ENCODE measurements at places on chromosomes 1 and 21.

DNA sequence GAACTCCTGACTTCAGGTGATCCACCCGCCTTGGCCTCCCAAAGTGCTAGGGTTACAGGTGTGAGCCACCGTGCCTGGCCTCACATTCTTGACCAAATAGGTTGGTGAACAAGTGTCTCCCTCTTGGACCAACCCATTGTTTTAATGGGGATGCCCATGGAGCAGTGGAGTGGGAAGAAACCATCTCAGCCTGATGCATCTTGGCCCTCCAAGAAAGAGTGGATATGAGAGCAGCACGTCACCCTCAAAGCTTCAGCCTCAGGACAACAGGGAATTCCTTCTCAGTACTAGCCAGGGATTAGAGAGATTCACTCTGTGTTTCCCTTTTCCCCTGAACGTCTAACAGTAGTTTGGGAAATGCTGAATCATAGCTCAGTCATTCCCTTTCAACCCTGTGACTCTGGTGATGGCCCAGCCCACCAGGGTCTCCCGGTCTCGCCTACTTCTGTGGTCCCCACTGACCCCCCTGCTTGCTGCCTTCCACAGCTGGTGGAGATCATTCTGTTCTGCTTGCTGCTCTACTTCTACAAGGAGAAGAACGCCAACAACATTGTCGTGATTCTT lies 37.4 kb downstream of the NIPAL3 start:
- no peak for DNase-seq

DNA sequence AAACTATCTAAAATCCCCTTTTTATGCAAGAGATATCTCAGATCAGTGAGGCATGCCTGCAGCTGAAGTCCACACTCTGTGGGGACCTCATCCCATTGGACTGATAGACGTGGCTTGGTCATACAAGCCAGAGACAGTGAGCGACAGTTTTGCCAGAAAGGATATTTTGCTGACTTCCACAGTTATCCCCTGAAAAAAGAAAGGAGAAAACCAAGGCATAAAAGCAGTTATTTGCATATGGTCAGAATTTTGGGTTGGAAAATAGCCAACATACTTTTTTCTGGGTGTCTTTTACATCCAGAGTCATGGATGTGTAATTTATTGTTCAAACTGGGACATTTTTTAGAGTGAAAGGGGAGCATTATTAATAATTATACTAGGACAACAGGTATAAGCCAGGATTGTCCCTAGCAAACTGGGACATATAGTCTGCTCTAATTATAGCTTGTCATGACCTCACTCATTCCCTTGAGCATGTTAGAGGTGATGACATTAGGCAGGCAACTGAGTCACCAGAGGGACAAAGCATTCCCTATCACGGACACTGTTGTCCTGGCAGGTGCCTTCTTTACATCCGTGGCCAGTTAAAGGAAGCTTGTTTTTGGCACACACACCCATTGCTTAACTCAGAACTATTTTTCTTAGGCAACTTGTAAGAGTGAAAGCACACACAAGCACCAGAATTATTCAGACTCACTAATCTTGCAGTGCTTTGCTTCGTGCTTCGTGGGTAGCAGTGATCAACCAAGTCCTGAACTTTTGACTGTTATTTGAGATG lies 65.5 kb downstream of the PRRX1 start:
- no peak for DNase-seq

- no peak for DNase-seq
These were observed 135.7 kb upstream of the KRTAP19-8 start for GRCh38 chr21:31173881-31174555.

DNA sequence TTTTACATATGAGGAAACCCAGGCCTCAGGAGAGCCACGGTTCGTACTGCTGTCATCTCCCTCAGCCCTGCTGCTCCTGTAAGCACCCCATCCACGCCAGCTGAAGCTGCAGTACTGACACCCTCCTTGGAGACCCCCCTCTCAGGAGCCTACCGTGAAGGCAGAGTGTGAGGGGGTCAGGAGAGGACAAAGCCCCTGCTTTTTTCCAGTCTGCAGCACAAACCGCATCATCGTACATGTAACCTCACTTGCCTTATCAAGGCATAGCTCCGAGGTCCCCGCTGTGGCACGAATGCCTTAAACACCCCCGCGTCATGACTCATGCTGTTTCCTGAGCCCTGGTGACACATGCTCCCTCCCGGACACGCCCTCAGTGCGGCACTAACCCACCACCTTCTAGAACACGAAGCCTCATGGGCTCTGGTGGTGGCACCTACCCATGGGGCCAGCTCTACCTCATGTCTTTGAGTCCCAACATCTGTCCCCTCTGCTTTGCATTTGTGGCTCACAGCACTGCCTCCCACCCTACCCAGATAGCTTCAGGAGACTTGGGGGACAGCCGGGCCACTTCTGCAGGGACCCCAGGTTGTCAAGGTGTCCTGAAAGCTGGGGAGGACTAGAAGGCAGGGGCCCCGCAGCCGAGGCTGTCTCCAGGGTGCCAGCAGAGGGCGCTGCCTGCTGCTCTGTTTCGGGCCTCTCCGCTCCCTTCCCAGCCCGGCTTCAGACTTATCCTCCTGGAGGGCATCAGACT lies 4.9 kb downstream of the SH3BGRL3 start:
- DNase-seq = peak; percentile 98

DNA sequence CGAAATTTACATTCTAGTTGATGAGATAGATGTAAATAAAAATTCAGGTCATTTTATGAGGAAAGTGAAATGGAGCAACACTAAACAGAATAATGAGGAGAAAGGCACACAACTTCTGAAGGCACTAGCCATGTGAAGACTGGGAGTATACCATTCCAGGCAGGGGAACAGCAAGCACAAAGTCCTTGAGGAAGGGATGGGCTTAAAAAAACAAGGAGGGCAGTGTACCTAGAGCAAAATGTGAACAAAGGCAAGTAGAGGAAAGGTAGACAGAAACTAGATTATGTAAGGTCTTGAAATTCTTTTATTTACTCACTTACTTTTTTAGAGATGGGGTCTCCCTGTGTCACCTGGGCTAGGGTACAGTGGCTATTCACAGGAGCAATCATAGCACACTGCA lies 54.1 kb upstream of the LRIG2 start:
- DNase-seq = no peak

- DNase-seq = no peak
These were observed 109.8 kb upstream of the WARS2 start for GRCh38 chr1:119250299-119250698.

- no peak for DNase-seq
These were observed 1.5 kb upstream of the ETV3L start for GRCh38 chr1:157101149-157101548.

- DNase-seq = no peak
These were observed 16.6 kb downstream of the STX12 start for GRCh38 chr1:27789540-27790041.

DNA sequence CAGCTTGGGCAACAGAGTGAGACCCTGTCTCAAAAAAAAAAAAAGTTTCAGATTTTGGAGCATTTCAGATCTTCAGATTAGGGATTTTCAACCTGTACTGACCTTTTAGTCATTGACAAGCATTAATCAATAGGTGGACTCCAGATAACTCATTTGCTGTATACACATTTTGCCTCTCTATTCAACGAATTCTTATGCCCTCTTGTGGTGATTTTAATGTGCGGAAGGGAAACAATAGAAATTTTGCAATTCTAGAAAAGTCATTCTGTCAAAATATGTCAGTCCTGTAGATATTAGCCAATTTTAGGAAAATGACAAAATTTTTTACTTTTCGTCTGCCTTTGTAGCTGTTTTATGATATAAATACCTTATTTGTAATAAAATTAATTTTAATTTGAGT lies 11.6 kb upstream of the OR2G2 start:
- DNase-seq = no peak

DNA sequence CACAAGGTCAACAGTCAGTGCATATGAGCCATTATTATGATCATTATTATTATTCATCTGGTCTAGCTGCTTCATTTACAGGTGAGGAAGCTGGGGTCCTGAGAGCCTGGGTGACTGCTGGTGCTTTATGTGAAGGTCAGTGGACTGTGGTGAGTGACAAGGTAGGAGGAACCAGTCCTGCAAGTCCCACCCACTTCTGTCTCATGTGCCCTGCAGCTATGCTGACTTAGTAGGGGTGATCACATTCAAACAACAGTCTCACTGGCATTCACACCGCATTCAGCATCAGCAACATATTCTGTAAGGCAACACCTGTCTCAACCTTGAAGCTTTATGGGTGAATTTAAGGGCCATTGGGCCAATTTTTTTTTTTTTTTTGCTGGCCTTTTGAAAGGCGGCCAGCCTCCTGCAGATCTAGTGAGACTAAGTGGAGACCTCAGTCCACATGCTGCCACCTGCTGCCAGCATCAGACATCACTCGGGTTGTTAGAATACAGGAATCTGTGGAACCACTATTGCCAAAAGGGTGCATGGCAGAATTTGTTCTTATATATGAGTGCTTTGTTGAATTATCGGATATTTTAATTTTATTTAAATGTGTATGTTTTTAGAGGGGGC lies 59.9 kb upstream of the CACNA1E start:
- DNase-seq = peak; percentile 33

- DNase-seq = no peak
These were observed 191.4 kb downstream of the DAB1 start for GRCh38 chr1:57232500-57232899.

- no peak for DNase-seq
These were observed 8.7 kb upstream of the MDM4 start for GRCh38 chr1:204507317-204508105.

- no peak for DNase-seq
These were observed 20.4 kb downstream of the SLC26A9 start for GRCh38 chr1:205922806-205923205.

DNA sequence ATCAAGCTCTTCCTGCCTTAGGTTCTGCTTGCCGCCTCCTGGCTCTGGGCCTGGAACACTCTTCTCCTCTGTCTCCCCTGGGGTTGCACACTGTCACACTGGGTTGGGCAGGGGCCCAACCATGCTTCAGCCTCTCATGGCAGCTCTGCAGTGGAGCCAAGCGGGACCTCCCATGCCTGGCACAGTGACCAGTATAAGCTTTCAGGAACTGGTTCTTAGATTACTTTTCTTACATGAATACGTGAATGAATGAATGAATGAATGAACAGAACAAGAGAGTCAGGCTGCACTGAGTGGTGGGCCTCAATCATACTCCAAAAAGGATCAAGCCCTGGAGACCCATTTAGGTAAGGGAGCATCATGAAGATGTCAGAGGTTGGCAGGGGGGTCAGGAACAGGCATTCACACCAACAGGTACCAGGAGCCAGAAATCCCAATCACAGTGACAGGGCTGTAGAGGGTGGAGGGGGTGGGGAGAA lies 30.8 kb upstream of the TMEM125 start:
- no peak for DNase-seq

DNA sequence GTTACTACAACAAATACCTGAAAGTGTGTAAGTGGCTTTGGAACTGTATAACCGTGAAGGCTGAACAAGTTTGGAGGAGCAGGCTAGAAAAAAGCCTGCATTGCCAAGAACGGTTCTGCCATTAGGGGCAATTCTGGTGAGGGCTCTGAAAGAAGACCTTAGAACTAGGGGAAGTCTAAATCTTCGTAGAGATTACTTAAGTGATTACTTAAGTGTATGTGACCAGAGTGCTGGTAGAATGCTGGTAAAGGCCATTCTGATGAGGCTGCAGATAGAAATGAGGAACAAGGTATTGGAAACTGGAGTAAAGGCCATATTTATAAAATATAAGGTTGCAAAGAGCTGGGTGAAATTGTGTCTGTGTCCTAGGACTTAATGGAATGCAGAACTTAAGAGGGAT lies 158.0 kb downstream of the CLIC6 start:
- no peak for DNase-seq

DNA sequence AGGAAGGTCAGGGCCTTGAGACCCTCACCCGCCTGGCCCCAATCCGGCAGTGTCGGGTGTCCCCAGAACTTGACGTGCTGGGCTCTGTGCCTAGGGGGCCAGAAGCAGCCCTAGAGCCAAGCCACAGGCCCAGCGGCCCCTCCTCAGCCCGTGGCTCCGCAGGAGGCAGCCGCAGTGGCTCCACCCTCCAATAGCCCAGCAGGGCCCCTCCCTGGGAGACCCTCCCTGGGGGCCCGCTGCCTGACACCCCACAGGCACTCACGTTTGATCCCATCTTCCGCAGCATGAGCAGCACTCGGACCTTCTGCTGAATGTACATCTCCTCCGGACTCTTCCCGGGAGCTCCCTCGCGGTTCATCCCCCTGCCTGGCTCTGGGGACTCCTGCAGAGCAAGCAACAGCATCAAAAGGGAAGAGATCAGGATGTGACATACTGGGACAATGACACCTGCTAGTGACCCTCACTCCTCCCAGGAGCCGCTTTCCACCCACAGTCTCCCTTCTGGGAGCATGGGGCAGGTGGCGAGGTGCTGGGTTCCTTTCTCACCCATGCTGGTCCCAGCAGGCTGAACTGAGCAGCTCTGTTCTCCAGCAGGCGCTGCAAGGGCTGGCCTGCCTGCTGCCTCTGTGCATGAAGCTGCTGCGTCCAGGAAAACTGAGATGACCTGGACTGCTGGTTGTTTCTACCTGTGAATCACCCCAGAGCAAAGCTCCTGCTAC lies 38.2 kb downstream of the CTNNBIP1 start:
- no peak for DNase-seq

DNA sequence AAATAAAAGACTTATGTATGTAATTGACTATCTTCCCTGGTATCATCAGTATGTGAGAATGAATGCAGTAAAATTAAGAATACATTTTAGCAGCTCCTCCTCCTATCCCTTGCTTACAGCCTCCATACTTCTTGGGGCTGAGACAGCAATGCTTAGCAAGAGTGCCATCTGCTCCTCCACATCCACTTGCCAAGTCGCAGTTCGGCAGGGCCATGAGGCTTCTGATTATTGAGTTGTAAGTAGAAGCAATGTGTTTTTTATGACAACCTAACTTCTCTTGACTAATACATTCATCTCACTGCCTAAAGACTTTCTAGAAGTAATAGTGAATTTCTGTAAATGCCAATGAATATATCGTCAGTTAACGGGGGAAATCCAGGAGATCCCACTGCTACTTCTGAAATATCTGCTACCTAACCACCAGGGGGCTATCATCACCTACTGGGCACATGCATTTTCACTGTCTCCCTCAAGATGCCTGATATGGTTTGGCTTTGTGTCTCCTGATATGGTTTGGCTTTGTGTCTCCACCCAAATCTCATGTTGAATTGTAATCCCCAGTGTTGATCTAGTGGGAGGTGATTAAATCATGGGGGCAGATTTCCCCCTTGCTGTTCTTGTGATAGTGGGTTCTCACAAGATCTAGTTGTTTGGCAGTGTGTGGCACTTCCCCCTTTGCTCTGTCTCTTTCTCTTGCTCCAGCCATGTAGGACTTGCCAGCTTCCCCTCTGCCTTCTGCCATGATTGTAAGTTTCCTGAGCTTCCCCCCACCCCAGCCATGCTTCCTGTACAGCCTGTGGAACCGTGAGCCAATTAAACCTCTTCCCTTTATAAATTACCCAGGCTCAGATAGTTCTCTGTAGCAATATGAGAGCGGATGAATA lies 59.6 kb downstream of the EXTL2 start:
- no peak for DNase-seq

- no peak for DNase-seq
These were observed 12.7 kb upstream of the CRNN start for GRCh38 chr1:152426731-152427130.

GRCh38 chr1:181714428-181714827 lies 231.1 kb downstream of the CACNA1E start:
- no peak for DNase-seq
